Stimulated activated CD4-positive, alpha-beta T cell treated with anti-CD3 and anti-CD28 coated beads, Interleukin-15, amount 100 ng/mL, for 48 hours (primary cell): ENCODE measurements at places on chromosomes 11 and 22.
A peak's percentile ranks its signal among the peaks of the same experiment; 100 is the strongest.

DNA sequence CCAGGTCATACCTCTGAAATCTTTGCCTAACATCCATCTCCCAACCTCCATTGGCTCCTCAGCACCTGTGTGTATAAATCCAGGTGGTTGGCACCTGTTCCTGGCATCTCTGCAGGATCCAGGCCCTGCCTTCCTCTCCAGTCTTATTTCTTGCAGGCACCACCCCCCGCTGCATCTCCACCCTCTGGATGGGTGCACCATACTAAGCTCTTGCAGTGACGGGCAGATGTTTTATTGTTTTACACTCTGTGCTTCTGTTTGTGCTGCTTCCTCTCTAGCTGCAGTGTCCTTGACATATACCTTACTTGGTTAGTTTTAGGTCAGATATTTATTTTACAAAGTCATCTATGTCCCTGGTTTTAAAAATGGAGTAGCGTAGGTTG, 102.6 kb downstream of the TBC1D22A start:
- DNase-seq: no peak

DNA sequence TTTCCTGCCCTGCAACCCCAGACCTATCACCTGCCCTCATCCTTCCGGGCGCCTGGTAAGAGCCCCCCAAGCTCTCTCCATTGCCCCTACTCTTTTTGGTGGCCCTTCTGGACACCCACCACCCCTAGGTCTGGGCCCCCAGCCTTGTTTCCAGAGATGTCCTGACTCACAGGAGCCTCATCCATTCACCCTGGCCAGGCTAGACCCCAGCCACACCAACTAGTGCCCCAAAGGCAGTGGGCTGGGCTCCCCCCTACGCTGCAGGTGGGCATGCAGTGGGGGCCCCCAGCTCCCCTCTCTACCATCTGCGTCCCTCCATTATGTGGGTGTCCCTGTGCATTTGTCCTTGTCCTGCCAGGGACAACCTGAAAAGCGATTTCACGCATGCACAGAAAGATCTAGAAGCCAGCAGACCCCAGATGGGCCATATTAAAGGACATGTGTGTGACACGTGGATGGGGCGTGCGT, 1.4 kb downstream of the MRGPRF start:
- no peak for DNase-seq

- DNase-seq: no peak
Measured at GRCh38 chr22:46233231-46233630, 16.9 kb downstream of the CDPF1 start.

- DNase-seq: no peak
Measured at GRCh38 chr22:50311606-50312351, 4.3 kb upstream of the PLXNB2 start.

GRCh38 chr22:41532908-41533825, 11.1 kb downstream of the POLR3H start:
- peak; percentile 58 for DNase-seq

- no peak for DNase-seq
Measured at GRCh38 chr11:58058276-58059006, 27.7 kb downstream of the OR6Q1 start.

GRCh38 chr22:25362215-25362882, 142.9 kb downstream of the CRYBB2 start:
- DNase-seq: peak; percentile 61

DNA sequence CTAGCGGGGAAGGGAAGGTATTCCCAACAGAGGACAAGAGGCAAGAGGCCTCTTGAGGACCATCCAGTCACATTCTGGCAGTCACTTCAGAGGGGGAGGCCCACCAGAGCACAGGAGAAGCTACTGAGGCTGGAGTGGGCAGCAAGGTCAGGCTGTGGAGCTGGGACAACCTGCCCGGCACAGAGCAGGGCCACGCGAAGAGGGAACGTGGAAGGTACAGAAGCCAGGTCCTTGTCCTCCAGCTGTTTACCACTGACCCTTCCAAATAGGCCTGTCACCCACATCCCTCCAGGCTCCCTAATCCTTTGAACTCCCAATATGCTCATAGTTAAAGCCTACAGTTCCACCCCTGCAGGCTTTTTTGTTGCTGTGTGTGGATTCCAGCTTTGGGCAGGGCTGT, 76.9 kb downstream of the IGLL1 start:
- DNase-seq: no peak

- no peak for DNase-seq
Measured at GRCh38 chr22:40486962-40487602, 116.7 kb downstream of the SGSM3 start.

- no peak for DNase-seq
Measured at GRCh38 chr11:110805756-110806155, 93.5 kb upstream of the ARHGAP20 start.

DNA sequence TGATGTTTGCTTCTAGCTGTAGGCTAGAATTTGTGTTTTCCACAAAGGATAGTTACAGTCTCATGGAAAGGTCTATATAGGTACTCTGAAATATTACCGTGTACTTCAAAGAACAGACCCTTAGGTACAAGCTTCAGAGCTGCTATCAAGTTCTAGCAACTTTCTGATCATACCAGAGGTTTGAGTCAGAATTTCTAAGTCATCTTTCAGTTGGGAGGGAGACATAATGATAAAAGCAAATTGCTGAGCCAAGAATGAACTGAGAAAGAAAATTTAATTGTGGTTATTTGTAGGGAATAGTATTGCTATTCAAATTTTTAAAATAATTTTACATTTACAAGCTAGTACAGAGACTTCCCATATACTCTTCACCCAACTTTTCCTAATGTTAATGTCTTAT, 19.9 kb upstream of the ME3 start:
- DNase-seq: no peak

DNA sequence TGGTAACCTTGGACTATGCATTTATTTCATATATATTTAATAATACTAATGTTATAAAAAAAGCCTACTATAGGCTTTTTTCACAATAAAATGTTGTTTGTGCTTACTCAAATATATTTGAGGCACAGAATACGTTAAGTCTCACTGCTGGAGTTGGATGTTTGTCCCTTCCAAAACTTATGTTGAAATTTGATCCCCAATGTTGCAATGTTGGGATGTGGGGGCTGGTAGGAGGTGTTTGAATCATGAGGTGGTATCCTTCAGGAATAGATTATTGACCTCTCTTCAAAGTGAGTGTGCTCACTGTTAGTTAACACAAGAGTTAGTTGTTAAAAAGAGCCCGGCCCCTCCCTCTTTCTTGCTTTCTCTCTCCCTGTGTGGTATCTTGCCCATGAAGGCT, 1295.9 kb downstream of the JRKL start:
- no peak for DNase-seq

GRCh38 chr22:39994041-39994565, 651 bp upstream of the FAM83F start:
- peak; percentile 24 for DNase-seq

- DNase-seq: no peak
Measured at GRCh38 chr11:57315491-57315890, 9.3 kb downstream of the TNKS1BP1 start.

GRCh38 chr11:68841718-68842426, at the start of gene CPT1A:
CPT1A (minus strand) TSS chr11:68841916; CDS start chr11:68815474, 26,442 bp downstream.
- DNase-seq: no peak
